ENCODE measurements at places on chromosomes 4 and X.

DNA sequence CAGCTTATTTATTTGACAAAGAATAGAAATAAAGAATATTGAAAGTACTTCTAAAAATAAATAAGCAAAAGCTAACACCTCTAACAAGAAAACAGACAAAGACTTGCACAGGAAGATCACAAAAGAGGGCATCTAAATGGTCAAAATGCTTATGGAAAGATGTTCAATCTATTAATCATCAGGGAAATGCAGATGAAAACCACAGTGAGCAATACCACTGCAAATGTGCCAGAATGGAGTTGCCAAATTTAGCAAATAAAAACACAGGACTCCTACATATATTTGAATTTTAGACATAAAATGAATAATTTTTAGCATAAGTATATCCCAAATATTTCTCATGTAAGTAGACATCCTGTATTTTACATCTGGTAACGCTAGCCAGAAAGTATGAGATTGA is 56.1 kb upstream of the HPGD start:
- DNase-seq: peak; percentile 5

DNA sequence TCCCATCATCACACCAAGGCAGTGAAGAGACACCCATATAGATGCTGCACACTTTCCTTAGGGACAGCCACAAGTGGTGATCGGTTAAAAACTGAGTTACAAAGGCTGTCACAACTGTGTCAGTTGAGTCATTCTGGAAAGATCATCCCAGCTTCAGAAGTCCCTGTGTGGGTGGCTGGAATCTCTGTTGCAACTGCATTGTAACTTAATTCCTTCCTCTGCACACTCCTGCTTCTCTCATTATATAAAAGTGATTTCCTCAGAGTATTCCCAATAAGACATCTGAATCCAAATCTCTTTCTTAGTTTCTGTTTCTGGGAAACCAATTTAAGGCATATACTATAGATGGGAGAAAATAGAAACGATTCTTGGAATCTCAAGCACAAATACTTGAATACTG is 88.1 kb downstream of the FSTL5 start:
- peak; percentile 3 for DNase-seq

GRCh38 chr4:129094347-129094746 is 1.0 kb upstream of the SCLT1 start:
- DNase-seq: no peak

- DNase-seq: no peak
These were observed 42.5 kb upstream of the ELF2 start for GRCh38 chr4:139219450-139220055.

DNA sequence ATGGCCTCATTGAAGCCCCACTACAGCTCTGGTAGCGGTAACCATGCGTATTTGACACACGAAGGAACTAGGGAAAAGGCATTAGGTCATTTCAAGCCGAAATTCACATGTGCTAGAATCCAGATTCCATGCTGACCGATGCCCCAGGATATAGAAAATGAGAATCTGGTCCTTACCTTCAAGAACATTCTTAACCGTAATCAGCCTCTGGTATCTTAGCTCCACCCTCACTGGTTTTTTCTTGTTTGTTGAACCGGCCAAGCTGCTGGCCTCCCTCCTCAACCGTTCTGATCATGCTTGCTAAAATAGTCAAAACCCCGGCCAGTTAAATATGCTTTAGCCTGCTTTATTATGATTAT is 876 bp downstream of the HPRT1 start:
- no peak for DNase-seq

GRCh38 chrX:123920105-123920785 is 41.3 kb upstream of the STAG2 start:
- no peak for DNase-seq
